ENCODE measurements at places on chromosomes 4 and X.
A peak's percentile ranks its signal among the peaks of the same experiment; 100 is the strongest.

GRCh38 chrX:16606142-16606720 is 43.7 kb upstream of the S100G start:
- no peak for DNase-seq

GRCh38 chrX:16695079-16695676 is 17.3 kb downstream of the CTPS2 start:
- peak; percentile 52 for DNase-seq

DNA sequence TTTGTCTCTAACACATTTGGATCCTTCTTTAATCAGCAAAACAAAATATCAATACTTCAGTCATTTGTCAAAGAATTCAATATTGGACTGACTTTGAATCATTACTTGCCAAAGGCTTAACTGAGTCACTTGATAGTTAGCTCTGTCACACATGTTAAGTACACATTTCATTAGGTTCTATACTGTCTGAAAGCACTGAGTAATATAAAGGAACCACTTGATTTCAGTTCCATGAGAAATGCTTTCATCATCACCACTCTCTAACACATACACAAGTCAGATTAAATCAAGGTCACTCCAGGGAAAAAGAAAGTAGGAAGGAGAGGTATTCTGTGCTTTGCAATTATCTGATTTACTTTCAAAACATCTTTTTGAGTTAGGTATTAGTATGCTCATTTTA is 1233.1 kb downstream of the C4orf33 start:
- no peak for DNase-seq

DNA sequence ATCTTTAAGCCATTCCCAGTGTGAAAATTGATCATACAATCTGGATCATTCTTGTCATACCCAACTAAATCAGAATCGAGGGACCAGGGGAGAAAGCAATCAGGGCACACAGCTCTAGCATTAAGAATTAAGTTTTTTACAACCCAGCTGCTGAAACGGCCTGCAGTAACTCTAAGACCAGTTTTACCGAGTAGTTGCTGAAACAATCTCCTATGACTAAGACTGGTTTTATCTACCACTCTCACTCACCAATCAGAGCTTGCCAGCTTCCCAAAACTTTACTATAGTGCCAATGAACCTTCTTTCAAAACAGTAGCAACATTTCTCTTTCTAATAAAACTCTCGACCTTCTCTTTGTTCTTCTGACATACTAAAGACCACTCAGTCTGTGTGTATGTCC is 2.8 kb upstream of the SAP30 start:
- DNase-seq, result no peak

GRCh38 chr4:81808011-81808672 is 336.4 kb upstream of the RASGEF1B start:
- no peak for DNase-seq

DNA sequence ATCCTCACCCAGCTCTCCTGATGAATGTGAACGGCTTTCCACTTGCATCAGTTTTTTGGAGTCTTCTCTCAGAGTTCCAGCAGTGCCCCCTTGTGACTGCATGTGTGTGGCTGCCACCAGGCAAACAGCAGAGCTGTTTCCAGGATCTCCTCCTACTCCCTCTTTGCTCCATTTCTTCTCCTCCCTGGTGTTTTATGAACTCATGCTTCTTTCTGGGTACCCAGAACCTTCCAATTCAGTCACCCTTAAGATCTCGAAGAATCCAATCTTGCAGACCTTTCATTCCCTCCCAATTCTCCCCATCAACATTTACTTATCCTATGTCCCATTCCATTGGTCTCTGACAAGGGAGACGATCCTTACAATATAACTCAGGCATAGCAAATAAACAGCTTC is 6.8 kb upstream of the TCEANC start:
- peak; percentile 1 for DNase-seq

GRCh38 chr4:169996379-169997240 is 29.6 kb downstream of the MFAP3L start:
- no peak for DNase-seq

DNA sequence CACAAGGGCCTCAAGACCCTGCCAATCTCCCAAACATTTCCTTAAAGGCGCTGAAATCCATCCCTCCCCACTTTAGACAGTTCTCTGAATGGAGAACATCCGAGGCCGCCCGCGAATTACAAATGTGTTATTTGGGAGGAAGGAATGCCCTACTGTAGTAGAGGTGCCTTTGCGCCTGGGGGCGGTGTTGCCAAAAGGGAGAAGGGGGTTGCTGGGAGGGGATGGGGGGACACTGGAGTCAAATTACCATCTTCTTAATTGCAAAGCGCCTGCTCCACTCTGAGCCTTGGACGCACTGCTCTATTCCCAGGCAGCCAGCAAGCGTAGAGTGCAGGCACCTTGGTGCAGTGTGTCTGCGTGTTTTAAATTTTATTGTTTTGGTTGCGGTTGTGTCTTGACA is 2.7 kb downstream of the TMEM255A start:
- no peak for DNase-seq

DNA sequence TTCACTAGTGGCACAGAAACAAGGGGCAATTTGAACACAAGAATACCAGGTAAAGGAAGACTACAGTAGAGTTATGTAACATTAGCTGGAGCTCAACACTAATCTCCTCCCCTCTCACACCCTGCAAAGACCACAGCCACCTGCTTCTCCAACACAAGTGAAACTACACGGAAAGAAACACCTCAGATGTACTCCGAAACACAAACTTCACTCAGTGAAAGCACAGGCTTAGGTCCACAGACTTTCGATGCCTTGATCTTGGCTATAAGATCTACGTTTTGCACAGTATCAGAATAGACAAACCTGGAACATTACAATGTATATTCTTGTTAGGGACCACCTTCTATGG is 7.6 kb downstream of the ACSL1 start:
- DNase-seq, result no peak

- DNase-seq, result no peak
Measured at GRCh38 chr4:77697860-77698590, 92.4 kb downstream of the CXCL13 start.

- DNase-seq, result no peak
Measured at GRCh38 chrX:28651186-28651585, 63.9 kb downstream of the IL1RAPL1 start.

DNA sequence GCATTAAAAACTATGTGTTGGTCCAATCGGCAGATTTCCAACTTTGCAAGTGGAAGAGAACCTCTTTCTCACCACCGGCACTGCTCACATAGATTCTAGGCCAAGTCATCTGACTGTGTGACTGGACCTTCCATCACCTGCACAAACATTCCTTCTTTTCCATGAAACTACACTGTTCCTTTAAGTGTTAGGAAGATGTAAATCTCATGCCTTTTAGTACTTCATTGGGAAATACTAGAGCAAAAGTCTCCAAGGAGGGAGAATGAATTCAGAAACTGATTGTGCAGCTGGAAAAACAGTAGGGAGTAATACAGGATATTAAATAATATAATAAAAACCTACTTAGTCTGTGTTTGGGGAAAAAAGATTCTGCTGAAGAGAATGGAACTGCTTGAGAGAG is 238.2 kb downstream of the GPC3 start:
- no peak for DNase-seq

DNA sequence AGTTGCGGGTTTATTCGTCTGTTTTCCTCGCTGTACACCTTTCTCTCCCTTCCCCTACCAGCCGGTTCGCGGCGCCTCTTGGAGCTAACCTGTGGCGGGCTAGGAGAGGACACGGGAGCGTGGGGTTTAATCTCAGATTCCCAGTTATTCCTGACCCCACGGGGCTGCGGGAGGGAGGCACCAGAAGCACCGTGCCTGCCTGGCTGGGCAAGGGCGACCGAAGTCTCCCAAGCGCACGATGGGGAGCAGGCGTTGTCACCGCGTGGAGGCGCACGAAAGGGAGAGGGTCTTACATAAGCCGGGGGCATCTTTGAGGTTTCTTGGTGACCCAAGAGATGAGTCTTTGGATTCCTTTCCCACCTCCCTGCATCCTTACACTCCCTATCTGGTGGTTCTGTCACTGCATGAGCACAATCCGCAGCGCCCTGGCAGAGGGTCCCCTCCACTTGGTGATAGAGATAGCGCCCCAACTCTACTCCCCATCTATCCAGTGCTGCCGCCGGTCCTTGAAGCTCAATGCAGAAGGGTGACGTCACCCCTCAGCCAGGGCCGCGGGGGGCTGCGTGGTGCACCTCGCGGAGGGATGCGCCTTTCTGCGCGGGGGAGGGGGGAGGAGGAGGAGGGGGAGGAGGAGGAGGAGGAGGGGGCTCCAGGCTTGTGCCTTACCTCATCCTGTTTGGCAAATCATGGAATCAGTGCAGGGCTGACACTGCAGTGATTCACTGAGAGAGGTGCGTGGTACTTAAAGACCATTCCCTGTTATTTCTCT is 793 bp downstream of the TSPAN7 start:
- DNase-seq, result no peak

DNA sequence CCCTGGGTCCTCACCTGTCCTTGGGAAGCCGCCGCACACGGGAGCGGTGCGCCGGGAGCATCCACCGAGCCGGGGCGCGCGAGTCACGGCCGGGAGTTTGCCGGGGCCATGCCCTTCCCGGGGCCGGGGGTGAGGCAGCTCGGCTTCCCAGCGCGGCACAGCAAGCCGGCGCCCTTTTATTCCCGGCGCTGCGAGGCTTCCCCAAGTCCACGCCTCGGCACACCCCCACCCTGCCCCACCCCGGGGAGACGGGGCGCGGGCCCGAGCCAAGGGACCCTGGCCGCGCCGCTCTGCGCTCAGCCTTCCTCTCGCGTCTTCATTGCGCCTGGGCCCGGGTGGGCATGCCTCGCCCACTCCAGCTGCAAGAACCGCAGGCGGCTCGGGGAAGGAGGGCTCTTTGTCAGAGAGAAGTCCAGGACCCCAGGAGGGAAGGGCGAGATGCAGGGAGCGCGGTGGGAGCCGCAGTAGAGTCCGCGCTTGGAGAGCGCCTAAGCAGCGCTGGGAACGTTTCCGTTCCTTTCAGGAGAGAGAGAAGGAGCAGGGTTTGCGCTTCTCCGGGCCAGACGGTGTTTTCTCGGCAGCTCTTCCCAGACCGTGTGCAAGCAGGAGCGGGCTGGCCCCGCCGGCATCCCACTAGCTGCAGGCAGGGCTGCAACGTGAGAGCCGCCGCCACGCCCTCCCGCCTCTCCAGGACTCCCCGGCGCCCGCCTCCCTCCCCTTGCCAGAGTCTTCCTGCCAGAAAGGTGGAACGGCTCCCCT is at the start of gene MXRA5:
MXRA5 (minus strand) TSS at position 152 of the 759 bp plus-strand sequence. CDS start 2,819 bp downstream, outside the sequence.
- no peak for DNase-seq

- DNase-seq, result no peak
Measured at GRCh38 chrX:101602077-101602476, 15.7 kb downstream of the ARMCX6 start.

DNA sequence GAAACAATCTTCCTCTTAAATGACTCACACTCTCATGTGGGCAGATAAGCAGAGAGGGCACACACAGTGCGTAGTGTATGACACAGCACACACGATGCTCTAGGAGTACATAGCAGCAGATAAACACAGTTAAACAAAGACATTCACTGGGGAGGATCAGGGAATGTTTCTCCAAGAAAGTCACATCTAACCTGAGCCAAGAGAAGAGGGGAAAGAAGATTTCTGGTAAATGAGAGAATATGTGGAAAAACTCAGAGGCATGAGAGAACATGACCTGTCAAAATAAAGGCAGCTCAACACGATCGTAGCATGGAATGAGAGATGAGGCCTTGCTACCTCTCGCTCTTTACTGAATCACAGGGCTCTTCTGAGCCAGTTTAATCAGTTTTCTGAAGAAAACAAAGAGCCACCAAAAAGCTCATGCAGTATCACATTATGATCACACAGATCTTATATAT is 251.0 kb downstream of the ANK2 start:
- DNase-seq, result no peak

- no peak for DNase-seq
Measured at GRCh38 chrX:4622486-4623167, 909.2 kb upstream of the PRKX start.

- no peak for DNase-seq
Measured at GRCh38 chr4:57943682-57944081, 833.5 kb upstream of the IGFBP7 start.

DNA sequence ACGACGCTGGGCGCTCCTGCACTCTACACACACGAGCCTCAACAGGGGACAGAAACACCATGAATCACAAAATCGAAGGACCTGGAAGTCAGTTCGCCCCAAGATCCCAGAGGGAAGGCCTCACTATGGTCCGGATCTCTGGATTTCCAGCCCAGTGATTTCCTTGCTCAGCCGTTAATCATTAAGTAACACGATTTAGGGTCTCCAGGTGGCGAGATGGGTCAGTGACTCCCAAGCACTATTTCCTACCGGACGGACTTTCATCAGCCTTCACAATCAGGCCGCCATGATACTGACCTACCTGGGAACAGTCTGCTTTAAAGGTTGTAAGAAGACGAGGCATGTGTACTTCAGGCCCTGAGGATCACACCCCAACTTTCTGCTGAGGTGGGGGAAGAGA is 63.7 kb downstream of the FAT1 start:
- no peak for DNase-seq

GRCh38 chr4:38743866-38744265 is 38.9 kb downstream of the TLR10 start:
- no peak for DNase-seq
